ENCODE measurements at places on chromosomes 3 and 15.

GRCh38 chr3:14846226-14846880 lies 27.6 kb downstream of the FGD5 start:
- DNase-seq: no peak

DNA sequence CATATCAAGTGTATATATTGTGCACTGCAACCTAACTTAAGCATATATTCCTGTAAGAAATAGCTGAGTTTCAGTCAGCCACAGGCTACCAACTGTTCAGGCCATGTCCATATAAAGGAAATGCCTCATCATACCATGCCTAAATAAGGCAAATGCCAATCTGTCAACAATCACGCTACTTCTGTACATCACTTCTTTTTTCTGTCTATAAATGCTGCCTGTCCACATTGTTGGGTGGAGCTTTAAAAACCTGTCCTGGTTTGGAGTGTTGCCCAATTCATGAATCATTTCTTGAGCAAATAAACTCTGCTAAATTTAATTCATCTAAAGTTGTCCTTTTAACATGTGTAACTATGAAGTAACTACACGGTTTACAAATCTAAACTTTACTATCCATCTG lies 1091.9 kb downstream of the NSUN3 start:
- no peak for DNase-seq

- DNase-seq: no peak
Measured at GRCh38 chr15:65632780-65633375, 11.1 kb downstream of the SLC24A1 start.

- DNase-seq: no peak
Measured at GRCh38 chr3:108293858-108294257, 2.5 kb upstream of the HHLA2 start.

DNA sequence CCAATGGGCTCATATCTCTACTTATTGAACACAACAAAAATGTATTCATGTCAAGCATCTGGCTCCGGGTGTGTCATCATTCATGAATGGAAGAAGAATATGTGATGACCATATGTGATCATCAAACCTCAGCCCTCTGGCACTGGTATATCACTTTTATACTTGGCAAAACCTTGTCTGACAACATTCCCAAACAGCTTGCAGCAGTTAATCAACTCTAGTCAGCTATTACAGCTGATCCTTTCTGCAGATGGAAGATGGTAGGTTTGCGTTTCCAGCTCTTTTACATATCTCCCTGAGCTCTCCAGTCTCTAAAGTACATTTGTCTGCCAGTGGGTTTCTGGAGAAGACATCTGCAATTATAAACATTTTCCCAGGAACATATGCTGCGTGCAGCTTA lies 6.6 kb downstream of the PLSCR5 start:
- DNase-seq: no peak

DNA sequence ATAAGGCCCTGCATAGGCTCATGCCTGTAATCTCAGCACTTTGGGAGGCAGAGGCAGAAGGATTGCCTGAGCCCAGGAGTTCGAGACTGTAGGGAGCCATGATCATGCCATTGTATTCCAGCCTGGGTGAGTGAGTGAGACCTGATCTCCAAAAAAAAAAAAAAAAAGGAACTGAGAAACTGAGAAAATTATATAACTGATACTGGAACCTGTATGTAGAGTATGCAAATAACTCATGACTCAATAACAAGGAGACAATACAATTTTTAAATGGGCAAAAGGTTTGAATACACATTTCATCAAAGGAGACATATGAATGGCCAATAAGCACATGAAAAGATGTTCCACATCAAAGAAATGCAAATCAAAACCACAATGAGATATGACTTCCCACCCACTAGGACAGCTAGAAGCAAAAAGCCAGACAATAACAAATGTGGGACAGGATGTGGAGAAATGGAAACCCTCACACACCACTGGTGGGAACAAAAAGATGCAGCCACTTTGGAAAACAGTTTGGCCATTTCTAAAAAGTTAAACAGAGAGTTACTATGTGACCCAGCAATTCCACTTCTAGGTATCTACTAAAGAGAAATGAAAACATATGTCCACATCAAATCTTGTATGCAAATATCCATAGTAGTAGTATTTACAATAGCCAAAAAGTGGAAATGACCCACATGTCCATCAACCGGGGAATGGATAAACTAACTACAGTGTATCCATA lies 70.7 kb downstream of the IQSEC1 start:
- no peak for DNase-seq

DNA sequence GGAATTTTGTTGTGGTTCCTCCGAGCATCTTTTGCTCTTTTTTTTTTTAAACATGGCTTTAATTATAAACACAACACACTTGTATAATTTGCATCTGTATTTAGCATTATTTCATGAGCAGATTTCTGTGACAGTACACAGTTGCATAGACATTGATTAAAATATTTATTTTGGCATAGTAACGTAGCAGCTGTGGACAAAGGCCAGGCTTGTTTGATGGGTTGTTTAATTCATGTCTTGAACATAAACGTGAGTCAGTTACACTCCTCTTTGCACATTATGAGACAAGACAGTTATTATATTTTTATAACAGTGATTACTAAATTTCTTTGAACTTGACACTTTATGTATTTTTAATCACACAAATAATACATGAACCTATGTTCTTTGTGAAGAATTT lies 182.5 kb downstream of the CACNA2D3 start:
- DNase-seq: no peak

DNA sequence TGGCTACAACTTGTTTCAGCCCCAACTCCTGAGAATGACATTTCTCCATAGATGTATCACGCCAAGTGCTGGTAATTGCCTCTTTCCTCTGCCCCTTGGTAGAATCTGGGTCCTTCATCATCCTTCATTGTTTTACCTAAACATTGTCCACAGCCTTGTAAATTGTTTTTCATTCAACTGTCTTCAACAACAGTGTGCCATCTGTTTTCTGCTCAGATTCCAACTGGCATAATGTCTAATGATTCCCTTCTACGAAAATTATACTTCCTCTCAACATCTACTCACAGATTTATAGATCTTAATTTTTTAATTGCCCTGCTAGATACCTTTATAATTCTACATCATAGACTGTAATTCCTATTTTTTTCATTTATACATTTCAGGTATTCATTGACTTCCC lies 226.9 kb downstream of the TPRG1 start:
- DNase-seq: no peak

GRCh38 chr3:122714273-122714672 lies 33.6 kb downstream of the PARP14 start:
- DNase-seq: no peak

- DNase-seq: no peak
Measured at GRCh38 chr3:113275929-113276750, 64.8 kb downstream of the BOC start.

- no peak for DNase-seq
Measured at GRCh38 chr3:169420429-169420828, 243.1 kb downstream of the MECOM start.

DNA sequence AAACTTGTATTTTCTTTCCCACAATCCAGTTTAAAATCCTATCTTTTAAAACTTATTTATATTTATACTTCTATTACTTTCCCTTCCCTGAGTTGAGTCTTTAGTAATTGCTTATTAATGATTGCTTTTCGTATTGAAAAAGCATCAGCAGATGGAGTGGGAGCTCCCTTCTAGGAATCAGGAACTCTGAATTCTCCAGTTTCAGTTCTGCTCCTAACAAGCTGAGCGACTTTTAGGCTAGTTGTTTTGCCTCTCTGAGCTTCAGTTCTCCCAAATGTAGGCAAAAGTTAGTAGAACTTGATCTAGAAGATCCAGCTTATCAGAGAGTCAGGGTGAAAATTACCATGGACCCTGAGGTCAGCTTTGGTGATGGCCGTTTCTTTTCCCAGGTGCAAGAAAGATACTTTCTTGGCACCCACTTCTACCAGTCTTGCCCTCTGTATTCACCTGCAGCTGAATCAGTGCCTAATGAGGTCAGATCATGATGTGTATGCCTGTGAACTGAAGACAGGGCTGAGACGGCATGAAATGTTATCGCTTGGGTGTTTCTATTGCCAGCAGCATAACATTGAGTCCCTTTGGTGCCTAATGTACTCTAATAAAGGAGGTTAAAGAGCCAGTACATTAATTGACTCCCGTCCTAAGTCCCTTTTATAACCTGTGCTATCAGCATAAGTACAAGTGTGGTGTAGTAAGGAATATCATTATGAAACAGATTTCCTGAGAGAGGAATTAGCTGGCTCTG lies 194.5 kb upstream of the TBC1D5 start:
- DNase-seq: no peak

DNA sequence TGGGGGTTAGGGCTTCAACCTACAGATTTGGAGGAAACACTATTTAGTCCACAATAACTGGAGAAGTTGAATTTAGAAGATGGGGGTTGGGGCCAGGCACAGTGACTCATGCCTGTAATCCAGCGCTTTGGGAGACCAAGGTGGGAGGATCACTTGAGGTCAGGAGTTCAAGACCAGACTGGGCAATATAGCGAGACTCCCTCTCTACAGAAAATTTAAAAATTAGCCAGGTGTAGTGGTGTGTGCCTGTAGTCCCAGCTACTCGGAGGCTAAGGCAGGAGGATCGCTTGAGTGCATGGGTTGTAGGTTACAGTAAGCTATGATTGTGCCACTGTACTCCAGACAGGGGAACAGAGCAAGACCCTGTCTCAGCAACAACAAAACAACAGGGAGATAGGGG lies 5.0 kb upstream of the DYNLT2B start:
- DNase-seq: no peak

GRCh38 chr3:195895861-195896360 lies 12.4 kb downstream of the TNK2 start:
- no peak for DNase-seq

DNA sequence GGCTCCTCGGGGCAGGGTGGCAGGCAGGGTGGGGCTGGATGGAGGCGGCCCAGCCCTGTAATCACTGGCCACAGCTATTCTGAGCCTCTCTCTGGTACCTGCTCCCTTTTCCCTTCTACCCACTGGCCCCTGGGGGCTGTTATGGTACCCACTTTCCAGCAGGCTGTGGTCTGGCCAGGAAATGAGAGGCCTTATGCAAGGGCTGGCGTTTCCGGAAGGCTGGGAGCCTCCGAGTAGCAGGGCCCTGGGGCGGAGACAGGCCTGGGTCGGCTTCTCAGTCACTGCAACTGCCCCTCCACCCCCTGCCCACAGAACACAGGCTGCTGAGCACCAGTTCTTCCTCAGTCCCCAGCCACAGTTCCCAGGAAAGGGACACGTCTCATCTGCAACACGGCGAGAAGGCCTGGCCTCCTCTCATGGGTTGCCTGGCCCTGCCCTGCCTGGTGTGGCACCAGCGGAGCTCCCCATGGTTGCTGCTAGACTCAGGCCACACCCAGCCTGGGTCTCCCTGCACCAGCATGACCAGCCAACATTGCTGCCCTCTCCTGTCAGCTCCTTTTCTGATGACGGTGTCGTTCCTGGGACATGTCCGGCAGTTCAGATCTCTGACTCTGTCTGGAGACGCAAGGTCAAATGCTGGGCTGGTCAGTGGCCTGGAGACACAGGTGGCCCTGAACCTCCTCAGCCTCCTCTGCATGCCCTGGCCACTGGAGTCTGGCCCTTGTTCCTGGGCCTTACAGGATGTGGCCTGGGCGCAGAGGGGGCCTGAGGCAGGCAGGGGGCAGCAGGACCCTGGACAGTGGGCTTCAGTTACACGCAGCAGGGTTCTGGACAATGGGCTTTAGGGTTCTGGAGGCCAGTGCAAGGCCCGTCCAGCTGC lies 6.5 kb downstream of the CHST13 start:
- no peak for DNase-seq

- no peak for DNase-seq
Measured at GRCh38 chr3:64708456-64708855, 20.7 kb upstream of the ADAMTS9 start.

GRCh38 chr3:116607205-116607604 lies 102.4 kb upstream of the TUSC7 start:
- DNase-seq: no peak

DNA sequence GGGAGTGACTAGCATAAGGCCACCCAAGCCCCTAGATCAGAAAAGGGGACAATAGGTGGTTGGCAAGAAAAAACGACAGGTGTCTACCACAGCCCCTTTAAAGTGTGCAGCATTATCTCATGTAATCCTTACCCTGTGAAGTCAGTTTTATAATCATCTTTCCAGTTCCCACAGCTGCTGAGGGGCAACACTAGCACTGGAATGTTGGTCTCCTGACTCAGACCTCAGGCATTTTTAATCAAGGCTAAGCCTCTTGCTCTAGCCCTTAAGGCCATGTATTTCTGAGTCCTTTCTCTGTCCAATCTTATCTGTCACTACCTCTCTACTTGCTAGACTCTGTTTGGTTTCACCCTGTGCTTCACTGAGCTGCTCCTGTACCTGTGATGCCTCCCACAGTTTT lies 171.7 kb downstream of the TLE3 start:
- DNase-seq: no peak

- DNase-seq: no peak
Measured at GRCh38 chr3:29083676-29084075, 197.2 kb upstream of the RBMS3 start.

GRCh38 chr3:18743761-18744160 lies 318.6 kb upstream of the SATB1 start:
- DNase-seq: no peak

GRCh38 chr3:111336511-111336910 lies 205.5 kb upstream of the CD96 start:
- no peak for DNase-seq

- DNase-seq: no peak
Measured at GRCh38 chr15:86489981-86490380, 410.3 kb downstream of the AGBL1 start.

- DNase-seq: no peak
Measured at GRCh38 chr3:85576697-85577200, 618.0 kb downstream of the CADM2 start.

GRCh38 chr15:56831467-56832005 lies 86.9 kb upstream of the TCF12 start:
- DNase-seq: no peak

GRCh38 chr3:122060040-122060698 lies 5.0 kb downstream of the CD86 start:
- no peak for DNase-seq

GRCh38 chr15:43253431-43254403 lies 13.0 kb downstream of the TGM5 start:
- no peak for DNase-seq

GRCh38 chr15:56910801-56911200 lies 7.6 kb upstream of the TCF12 start:
- no peak for DNase-seq

Measured in NCI-H2227 treated with DMSO at 0.1 percent for 48 hours (cell line).